Adrenal gland (tissue), 19 donors: ENCODE measurements at places on chromosomes 3 and 15. TPM values are rescaled to one million over a fixed set of nuclear protein-coding genes. Genes with fewer than 3 reads are reported as not detected.

The KCNAB1 gene
- 1.5 TPM for total RNA-seq

The COL8A1 gene
- 59.2 TPM for total RNA-seq

The CXCR6 gene
- 0.32 TPM for total RNA-seq

The TERC gene
- 1.4 TPM for total RNA-seq

The NISCH gene
- total RNA-seq, result 69.5 TPM

The SLC28A2 gene
- not detected for total RNA-seq
